Motor neuron (in vitro differentiated cells): ENCODE measurements at places on chromosomes 7 and 10.
A peak's percentile ranks its signal among the peaks of the same experiment; 100 is the strongest.

DNA sequence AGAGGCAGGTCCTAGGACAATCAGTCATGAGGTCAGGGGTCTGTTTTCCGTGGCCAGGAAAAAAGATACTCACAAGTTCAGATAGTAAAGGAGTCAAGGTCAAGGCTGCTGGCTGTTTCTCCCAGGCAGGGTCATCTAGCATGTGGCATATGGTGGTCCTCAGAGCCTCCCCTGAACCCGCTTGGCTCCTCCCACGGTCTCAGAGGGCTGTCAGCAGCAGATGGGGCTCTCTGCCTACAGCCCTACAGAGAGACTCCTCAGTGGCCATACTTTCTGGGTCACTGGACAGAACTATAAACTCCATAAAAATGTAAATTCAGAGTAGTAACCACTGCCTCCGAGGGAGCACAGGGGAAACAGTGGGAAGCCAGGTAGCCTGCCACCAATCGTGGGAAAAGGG is 11.3 kb upstream of the DRGX start:
- ATAC-seq, result no peak

DNA sequence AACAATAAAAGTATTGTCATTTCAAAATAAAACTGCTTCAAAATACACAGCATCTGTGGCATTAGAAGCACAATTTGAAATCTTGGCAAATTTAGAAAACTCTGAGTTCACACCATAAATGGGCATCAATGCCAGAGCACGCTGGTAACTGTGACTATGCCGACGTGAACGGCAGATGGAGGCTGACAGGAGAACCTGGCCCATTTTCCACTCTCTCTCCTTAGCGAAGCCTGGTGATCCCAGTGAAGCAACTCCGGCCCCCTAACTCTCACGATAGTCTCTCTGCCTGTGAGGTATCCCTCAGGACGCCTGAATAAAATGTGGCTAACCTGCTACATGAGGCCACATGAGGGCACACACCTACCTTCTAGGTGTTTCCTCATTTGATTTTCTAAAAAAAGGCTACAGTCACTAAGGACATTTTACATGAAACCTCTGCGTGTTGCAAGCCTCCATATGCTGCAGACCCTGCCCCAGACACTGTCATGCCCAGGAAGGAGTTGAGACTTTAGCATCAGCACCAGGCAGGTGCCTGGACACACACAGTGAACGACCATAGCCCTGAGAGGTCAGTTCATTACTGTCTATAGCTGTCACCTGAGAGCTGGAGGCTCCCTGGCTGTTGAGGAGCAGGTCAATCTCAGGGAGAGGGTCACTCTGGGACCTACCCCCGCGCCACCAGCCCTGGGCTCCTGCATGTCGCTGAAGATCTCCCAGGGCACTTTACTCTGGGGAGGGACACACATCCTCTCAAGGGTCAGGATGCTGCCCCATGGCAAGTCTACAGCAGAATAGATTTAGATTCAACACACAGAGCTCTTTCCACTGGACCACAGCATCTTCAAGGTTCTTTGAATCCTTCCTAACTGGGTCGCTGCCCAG is 62.9 kb upstream of the CAMK2B start:
- no peak for ATAC-seq

GRCh38 chr7:158957510-158957906 is 101.2 kb downstream of the DYNC2I1 start:
- ATAC-seq, result peak; percentile 79

GRCh38 chr7:155913719-155914118 is 101.5 kb upstream of the SHH start:
- no peak for ATAC-seq

DNA sequence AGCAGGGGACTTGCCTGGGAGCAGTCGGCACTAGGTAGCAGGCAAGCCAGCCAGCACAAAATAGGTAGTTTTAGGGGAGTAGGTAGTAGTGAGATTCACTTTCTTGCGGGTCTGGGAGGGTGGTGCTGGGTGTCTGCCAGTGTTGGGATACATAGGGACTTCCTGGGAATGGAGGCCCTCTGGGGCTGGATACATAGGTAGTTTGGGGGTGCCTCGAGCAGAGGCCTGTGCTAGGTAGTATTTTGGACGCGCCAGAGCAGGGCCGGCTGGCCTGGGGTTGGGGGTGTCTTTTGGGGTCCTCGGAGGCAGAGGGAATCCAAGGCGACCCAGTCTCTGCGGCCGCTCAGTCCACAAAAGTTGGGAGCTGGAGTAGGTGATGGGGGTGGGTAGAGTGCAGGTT is 2.0 kb upstream of the HOXA3 start:
- no peak for ATAC-seq

DNA sequence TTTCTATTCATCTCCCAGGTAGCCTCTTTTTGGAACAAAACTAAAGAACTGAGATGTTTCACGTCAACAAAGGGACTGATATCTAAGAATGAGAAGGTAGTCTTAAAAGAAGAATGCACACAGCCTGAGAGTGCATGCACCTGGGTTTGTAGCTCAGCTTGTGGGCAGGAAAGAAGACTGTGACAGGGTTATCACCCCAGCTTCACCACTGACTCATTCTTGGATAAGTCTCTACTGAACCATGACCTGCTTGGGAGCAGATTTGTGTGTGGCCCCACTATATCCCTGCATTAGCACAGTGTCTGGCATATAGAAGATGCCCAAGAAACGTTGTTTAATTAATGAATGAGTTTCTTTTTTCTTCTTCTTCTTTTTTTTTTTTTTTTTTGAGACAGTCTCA is 187.5 kb downstream of the GPAM start:
- no peak for ATAC-seq

GRCh38 chr7:26198133-26198780 is 2.3 kb downstream of the HNRNPA2B1 start:
- no peak for ATAC-seq
